ENCODE measurements at places on chromosomes 7 and 10.

DNA sequence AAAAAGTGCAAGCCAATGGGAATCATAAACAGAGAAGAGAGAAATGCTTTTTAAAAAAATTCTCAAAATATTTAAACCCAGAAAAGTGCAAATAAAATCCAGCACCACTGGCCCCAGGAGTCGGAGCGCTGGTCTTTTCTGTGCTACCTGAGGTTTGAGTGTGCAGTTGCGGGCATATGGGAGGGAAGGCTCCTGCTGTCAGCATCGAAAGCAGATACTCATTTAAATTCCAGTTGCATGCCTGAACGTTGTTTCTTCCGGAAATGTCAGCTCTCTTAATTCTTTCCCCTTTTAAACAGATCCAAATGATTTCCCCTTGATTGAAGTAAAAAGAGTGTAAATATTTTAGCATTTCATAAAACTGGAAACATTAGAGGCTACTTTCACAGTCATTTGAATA is 240.5 kb upstream of the GPR26 start:
- no peak for DNase-seq

GRCh38 chr7:30010021-30010420 is 16.5 kb downstream of the FKBP14 start:
- DNase-seq: no peak

- DNase-seq: peak; percentile 55
Measured at GRCh38 chr7:77316219-77316978, 99.8 kb downstream of the GSAP start.

GRCh38 chr10:122702275-122702674 is 2.6 kb upstream of the C10orf120 start:
- DNase-seq: no peak

DNA sequence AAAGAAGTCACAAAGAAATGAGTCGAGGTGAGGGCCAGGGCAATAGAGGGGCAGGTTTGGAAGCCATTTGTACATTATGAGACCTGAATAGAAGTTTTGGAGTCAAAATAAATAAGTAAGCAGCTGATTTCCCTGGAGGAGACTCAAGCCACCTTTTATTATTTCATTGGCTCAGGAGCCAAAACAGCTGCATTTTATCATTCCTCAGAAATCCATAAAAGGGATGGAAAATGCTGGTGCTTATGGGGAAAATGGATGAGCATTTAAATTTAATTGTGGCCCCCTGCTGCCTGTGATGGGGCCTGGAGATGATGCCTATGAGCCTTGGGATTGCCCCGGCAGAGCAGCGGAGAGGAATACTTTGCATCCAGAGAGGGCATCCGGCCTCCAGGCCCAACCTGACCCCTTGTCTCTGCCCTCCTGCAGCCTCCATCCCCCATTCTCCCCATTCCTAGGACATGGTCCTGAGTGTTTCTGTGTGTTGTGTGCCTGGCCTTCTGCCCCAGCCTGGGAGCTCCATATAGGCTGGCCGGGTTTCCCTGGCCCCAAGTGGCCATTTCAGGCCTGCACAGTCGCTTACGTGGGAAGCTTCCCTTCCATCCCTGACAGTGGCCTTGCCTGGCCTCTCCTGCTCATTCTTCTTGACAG is 296.8 kb upstream of the ZMIZ1 start:
- DNase-seq: no peak

DNA sequence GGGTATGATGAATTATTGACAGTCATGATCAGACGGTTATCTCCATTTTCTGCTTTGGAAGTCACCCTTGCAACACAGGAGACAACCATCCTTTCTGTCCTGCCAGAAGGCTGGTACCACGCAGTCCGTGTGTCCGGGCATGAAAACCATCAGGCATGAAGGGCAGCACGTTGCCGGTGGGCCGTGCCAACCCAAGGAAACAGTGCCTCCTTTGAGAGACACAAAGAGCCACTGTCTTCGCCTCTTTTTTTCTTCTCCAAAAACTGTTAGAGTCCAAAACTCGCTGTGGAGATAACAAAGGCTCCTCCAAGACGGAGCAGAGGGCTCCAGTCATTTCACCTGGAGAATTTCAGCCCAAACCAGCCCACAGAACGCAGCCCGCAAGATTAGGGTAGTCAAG is 60.4 kb upstream of the ARHGAP21 start:
- DNase-seq: no peak

GRCh38 chr10:31131251-31131650 is 99.6 kb upstream of the ZNF438 start:
- DNase-seq: no peak

GRCh38 chr10:11823122-11823988 is at the start of gene PROSER2:
PROSER2 (plus strand) TSS chr10:11823356; CDS start chr10:11852078, 28,722 bp downstream.
- DNase-seq: peak; percentile 41

DNA sequence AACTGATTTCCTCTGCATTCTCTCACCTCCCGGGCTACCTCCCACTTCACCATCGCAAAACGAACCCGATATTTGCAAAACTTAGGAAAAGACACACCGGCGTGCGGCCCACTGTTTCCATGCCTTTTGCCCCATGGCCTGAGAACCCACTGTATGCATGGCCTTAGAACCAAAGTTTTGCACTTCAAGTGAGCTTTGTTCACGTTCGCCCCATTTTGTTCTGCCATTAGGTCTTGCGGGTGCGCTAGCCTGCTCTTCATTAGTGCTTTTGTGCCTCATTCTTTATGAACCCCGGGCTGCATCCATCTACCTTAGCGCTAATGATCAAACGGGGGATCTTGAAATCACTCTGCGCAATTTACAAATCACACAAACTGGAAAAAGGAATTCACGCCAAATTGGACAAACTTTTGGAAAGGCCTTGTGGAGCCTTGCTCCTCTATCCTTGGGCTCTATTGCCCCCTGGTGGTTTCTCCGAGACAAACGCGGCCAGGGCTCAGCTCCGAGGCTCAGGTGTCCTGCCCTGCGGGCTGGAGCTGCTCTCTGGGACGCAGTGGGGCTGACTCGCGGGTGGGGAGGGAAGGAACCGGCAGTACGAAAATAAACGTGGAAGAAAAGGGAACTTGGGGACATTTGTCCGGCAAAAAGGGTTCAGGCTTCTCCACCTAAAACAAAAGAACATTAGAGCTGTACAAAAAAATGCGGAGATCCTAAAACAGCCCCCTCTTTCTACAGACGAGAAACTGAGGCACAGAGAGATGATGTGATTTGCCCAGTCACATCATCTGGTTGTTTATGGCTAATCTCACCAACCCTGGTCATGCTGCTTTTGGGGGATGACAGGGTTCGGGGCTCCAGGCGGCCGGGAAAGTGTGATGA is 300.4 kb upstream of the NFE2L3 start:
- DNase-seq: peak; percentile 88

GRCh38 chr7:82050792-82051191 is 280.9 kb upstream of the HGF start:
- DNase-seq: peak; percentile 91

DNA sequence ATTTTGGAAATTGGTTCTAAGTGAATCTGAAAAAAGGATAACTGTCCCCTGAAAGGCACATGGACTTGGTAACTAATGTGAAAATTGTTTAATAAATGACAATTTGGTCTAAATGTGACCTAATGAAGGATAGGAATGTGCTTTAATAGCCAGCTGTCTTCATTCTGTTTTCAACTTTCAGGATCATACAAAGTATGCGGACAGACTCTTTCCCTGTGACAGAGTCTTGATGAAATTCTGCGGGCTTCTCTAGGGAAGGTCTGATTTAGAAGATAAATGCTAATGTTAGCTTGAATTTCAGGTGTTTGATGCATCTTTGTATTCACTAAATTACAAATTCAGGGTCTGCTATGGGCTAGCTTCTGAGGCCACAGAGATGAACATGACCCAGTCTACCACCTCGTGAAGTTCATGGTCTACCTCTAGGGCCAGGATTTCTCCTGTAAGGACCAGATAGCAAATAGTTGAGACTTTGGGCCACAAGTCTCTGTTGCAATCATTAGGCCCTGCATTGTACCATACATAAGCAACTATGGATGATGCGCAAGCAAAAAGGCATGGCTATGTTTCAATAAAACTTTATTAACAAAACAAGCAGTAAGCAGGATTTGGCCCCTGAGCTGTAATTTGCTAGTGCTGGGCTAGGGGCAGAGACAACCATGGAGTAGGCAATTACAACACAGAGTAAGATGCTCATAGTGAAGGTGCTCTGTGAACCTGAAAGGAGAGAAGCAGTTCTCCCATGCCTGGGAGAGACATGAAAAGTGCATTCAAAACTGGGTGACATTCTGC is 368.6 kb downstream of the INHBA start:
- no peak for DNase-seq

GRCh38 chr7:111424768-111425167 is 137.5 kb downstream of the IMMP2L start:
- DNase-seq: peak; percentile 26

- DNase-seq: no peak
Measured at GRCh38 chr10:132677473-132678227, 108.3 kb downstream of the NKX6-2 start.

DNA sequence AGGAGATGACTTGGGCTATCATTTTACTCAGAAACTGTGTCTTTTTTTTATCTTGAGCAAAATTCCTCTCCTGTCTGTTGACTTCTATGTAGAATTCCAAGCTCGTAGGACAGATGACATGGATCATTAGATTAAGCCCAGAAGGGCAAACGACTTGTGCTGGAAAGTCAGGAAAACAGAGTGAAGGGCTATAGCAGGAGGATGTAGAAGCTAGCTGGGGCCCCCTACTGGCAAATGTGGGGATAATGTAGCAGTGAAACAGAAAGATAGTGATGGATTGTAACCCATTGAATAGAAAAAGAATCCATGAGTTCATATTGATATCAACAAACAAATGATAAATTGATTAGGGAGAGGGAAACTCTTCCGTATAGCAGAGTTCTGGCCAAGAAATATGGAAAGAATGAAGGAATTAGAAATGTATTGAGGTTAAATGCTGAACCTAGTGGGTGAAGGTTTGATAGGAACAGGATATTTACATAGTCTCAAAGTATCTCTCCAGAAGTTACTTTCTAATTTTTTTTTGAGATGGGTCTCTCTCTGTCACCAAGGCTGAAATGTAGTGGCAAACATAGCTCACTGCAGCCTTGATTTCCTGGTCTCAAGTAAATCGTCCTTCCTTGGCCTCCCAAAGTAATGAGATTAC is 103.6 kb downstream of the LYZL1 start:
- peak; percentile 41 for DNase-seq

DNA sequence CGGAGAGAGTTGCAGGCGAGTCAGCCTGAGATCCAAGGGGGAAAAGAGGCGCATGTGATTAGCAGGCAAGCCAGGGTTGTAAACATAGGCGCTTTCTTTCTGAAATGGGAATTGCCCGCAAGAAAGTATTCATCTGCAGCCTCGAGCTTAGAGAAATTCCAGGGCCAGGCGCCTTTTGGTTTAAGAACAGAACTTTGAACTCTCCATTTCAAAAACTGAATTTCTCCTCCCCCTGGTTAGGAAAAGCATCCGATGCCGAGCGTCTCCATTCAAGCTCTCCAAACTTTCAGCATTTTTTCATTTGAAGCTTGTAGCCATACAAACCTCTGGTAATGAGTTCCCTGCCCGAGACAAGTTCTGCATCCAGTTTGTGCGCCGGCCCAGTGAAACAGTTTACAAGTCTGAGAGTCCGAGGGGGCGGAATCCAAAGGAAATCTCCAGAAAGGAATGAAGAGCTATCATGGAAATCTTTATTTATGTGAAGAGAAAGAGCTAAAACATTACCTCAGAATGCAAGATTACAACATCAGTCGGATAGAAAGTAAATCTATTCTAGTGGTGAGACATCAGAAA is 69.9 kb downstream of the FAM204A start:
- DNase-seq: peak; percentile 35

DNA sequence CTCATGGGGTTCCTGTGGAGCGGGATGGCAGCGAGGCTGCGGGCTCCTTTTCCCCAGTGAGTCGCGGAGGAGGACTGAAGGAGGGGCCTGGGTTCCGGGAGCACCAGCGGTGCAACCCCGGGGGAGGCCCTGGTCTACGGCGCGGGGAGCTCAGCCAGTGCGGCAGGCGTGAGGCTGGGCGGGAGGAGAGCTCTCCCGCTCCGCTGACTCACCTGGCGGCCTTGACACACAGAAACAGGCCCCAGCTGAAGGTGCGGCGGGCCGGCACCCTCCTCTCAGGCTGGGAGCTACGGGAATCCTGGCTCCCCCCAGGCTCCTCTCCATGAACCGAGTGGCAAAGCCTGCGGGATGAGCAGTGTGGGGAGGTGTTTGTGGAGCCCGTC is 6.8 kb upstream of the NOM1 start:
- DNase-seq: no peak

GRCh38 chr10:124745673-124746072 is 1.5 kb upstream of the FAM53B start:
- DNase-seq: peak; percentile 81

- DNase-seq: no peak
Measured at GRCh38 chr7:156993021-156993924, 17.2 kb downstream of the MNX1 start.

- peak; percentile 49 for DNase-seq
Measured at GRCh38 chr7:16961641-16962040, 79.9 kb upstream of the AGR3 start.

DNA sequence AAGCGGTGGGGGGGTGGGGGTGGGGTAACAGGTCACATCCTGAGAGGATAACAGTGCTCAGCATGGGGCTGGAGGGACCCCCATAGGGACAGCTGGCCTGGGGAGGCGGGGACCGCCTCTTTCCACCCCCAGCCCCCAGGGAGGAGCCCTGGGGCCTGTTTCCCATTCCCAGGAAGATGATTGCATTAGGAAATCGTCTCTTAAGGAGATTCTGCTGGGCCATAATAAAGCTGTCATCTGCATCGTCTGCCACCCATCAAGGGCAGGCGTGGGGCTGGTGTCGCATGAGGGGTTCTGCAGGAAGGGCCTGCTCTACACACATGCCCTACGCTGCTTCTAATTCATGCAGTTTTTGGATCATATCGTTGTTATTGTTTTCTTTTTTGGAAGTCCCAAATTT is 17.2 kb downstream of the RET start:
- no peak for DNase-seq

- DNase-seq: no peak
Measured at GRCh38 chr10:9060314-9060713, 1005.8 kb downstream of the GATA3 start.

- peak; percentile 56 for DNase-seq
Measured at GRCh38 chr10:89389254-89389653, 3.2 kb upstream of the IFIT1 start.

DNA sequence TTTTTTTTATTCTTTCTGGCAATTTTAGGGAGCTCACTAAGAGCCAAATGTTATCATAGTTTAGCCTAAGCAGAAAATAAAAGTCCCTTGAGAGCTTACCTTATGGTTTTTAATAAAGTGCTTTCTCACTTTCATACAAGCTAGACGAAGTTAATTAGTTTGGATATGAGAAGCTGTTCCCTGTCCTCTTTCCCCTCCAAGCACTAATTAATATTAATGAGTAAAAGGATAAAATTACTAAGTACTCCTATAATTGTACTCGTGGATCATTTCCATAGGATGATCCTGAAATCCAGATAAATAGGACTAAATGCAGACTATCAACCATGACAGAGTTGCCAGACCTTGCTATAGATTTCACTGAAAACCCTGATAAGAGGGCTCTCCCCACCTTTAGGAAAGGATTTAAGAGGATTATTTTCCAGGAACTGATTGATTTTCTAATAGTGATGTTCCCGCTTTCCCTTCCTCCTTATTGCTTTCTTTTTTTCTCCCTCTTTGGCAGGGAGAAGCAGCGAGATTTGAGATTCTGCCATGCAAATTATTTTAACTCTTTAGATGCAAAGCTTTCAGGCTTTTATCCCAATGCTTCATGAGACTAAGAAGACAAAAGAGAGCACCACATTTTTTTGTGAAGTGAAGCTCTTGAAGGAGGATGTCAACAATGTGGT is 58.3 kb upstream of the HECW1 start:
- DNase-seq: no peak

GRCh38 chr7:133195868-133196267 is 57.0 kb upstream of the EXOC4 start:
- no peak for DNase-seq

Data from fibroblast of mammary gland (primary cell).